ENCODE measurements at places on chromosomes 2 and 18.

DNA sequence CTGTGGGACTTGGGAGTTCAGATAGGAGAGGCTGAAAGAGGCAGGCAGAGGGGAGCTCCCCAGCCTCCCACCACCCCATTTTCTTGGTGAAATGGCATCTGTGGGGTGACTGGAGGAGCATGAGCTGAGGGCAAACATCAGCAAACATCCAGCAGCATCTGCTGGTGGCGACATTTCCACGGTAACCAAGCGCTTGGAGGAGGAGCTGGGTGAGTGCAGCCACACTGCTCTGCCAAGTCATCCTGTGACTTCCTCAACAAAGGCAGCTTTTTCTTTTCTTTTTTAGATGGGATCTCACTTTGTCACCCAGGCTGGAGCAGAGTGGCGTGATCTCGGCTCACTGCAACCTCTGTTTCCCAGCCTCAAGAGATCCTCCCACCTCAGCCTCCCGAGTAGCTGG is 5.6 kb downstream of the TXNL4A start:
- peak; percentile 59 for DNase-seq

- no peak for DNase-seq
Measured at GRCh38 chr2:215498431-215498830, 62.6 kb upstream of the FN1 start.

DNA sequence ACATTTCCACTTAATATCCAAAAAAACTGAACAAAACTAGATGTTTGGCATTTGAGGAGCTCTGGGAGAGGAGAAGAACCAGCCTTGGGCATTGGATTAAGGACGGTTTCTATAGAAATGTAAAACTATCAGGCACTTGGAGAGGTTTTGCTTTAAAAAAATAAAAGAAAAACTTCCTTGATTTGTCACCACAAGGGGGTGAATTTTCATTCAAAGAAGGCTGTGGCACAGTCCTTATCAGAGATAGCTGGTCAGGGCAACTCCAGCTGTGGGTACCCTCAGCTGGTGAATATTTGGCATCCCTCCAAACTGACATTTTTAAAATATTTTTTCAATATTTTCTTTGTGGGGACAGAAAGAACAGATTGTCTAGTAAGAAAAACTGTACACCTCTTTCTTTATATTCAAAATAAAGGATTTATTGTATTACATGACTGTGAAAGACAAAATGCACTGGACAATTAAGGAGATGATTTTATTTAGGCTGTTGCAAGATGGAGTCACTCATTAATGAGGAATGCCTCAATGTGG is 46.1 kb upstream of the TBC1D8 start:
- no peak for DNase-seq

DNA sequence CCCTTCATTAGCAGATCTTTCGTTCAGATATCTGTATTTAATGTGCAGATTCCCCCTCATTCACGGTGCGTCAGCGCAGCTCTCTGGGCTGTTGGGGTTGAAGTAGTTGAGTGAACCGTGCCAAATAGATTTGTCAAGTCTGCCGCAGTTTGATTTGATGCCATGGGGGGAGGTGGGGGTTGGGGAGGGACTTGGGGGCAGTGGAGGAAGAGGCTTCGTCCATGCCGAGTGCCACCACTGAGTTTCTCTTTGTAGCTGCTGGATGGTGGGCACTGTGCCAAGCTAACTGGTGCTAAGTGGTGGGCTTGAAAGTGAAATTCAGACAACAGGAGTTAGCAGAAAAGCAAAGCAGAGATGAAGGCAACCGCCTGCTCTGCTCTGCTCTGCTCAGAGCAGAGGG is 47.9 kb downstream of the NRP2 start:
- no peak for DNase-seq

DNA sequence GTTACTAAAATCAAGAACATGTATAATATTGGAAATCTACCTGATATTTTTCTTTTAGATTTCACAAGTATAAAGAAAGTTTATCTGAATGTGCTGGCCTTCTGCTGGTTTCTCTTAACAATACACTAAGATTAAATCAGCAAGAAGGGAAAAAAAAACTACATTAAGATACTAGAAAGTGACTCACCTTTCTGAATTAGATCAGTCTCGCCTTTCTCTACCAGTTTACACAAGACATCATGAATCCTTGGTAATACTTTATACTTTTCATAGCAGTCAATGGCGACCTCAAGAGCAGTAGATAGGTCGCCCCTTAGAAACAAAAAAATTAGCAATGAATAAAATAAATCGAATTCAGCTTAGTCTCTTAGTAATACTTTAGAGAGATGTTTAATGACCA is 61.2 kb downstream of the LRPPRC start:
- no peak for DNase-seq

DNA sequence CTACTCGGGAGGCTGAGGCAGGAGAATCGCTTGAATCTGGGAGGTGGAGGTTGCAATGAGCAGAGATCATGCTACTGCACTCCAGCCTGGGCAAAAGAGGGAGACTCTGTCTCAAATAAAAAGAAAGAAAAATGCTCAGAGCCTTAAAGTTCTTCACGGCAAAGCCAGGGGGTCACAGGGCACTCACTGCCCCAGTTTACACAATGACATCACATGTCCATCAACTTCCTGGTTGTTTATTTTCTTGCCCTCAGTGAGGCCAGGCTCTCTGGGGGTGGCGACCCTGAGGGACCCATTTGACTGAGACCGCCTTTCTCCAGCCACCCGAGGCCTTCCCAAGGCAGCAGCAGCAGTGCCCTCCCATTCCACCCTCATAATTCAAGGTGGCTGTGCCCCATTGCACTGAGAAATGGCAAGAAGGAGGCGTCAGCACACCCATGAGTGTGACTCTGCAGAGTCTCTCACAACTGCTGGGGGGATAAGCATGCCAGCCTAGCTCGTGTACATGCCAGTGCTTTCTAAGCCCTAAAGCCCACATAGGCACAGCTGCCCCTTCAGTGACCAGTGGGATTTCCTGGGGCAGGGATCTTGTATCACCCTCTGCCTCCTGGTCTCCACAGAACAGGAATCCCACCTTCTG is 50.0 kb downstream of the SFXN5 start:
- DNase-seq, result no peak

GRCh38 chr2:24721470-24721869 is 71.7 kb downstream of the PTRHD1 start:
- DNase-seq, result no peak

- DNase-seq, result peak; percentile 61
Measured at GRCh38 chr2:75640621-75641121, 5.9 kb upstream of the MRPL19 start.
